KBM-7 (cell line): ENCODE measurements at places on chromosomes 16 and 17.

- no peak for DNase-seq
Observed at GRCh38 chr16:87658564-87659225, 56.4 kb downstream of the JPH3 start.

- DNase-seq: no peak
Observed at GRCh38 chr17:33580215-33580614, 287.1 kb upstream of the ASIC2 start.

DNA sequence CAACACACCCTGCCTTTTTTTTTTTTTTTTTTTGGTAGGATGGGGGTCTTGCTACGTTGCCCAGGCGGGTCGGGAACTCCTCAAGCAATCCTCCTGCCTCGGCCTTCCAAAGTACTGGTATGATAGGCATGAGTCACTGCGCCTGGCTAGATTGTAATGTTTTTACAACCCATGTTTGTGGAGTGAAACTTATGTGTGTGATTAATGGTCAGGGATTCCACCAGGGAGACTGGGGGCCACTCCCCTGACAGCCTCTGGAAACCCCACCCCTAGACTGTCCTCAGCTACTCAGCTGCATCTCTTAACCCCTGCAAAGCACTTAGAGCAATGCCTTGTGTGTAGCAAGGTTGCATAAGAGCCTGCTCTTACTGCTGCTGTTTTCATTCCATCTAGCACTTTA, 220.5 kb downstream of the PARN start:
- no peak for DNase-seq

GRCh38 chr17:8391711-8392110, 5.9 kb downstream of the RNF222 start:
- no peak for DNase-seq

DNA sequence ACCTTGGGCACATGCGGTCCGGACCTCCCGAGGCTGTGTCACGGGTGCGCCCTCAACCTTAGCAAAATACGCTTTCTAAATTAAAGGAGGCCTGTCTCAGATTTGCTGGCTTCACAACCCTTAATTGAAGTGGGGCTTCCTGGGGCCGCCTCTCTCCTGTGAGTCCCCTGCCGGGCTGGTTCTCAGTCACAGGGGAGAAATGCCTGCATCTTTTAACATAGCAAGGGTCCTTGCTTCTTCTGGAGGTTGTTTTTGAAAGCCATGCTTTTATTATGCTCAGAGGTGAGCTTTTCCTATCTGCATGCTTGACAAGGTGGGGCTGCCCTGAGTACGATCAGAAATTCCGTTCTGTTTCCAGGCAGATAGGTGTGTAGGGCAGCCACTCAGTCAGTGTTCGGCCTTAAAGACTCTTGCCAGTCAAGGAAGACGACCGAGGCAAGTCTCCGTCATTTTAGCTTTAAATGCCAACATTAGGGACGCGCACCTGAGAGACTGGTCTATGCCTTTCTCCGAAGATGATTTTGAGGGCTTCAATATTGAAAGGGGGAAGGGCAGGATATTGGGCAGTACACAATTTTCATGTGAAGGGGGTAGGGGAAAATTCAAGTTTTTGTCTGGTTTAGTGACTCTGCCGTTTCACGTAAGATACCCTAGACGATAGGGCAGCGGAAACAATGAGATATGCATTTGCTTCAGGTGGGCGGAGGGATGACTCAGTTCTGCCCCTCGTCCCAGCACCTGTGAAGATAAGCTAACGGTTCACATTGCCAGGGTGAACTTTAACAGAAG, 5.5 kb upstream of the SLC7A5 start:
- no peak for DNase-seq
